ENCODE measurements at places on chromosomes 16 and 17.

- DNase-seq: no peak
Observed at GRCh38 chr16:50761267-50761666, 19.4 kb downstream of the CYLD start.

GRCh38 chr17:39563476-39563875, 44.2 kb downstream of the NEUROD2 start:
- DNase-seq: no peak

- DNase-seq: no peak
Observed at GRCh38 chr17:43987131-43988021, 17.0 kb upstream of the NAGS start.

- no peak for DNase-seq
Observed at GRCh38 chr16:59864981-59865666, 1131.0 kb upstream of the GOT2 start.

GRCh38 chr17:31448467-31449077, 57.1 kb downstream of the RAB11FIP4 start:
- DNase-seq: no peak

DNA sequence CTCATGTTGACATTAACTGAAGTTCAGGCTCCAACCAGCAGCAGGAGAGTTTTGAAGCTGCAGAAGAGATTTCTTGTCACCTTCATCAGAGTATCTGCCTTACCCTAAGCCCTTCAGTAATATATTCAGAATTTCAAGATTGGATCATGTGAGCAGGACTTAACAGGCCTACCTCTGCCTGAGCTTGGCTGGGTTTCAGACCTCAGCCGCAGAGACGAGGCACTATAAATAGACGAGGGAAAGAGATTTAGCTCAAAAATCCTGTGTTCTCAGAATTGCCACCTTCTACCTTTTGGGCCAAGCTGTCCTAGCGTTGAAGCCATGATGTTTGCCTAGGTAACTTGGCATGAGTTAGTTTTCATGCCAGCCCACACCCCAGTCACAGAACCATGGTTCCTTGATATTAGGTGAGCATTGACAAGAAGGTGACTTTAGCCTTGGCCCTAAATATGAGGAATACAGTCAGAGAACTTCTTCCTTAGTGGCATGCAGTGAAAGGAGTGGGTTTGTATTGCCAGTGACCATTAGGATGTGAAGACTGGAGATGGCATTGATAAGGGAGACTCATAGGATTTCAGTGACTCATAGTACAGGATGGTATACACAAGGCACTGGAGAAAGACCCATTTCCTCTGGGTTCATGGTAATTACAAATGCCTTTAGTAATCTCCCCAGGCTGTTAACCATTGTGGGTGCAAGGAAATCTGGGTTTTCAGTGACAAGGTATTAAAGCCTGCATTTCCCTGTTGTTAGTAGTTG, 224.3 kb downstream of the MSI2 start:
- no peak for DNase-seq

GRCh38 chr17:45578516-45579455, 88.3 kb upstream of the PLEKHM1 start:
- no peak for DNase-seq

- DNase-seq: no peak
Observed at GRCh38 chr16:48089053-48089792, 66.6 kb downstream of the ABCC12 start.

DNA sequence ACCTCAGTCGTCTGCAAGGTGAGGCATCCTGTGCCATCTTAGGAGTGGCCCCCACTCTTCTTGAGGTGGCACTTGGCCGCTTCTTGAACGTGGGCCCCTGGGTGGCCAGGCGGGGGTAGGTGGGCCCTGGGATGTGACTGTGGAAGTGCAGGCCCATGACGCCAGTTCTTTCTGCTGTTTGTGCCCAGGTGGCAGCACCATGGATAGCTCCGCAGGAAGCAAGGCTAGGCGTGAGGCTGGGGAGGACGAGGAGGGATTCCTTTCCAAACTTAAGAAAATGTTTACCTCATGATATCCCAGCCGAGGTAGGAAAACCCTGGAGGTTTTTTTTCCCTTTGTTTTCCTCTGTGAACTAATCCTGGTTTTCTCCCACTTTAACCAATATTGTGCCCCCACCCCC, 19.8 kb downstream of the NMRAL1 start:
- DNase-seq: no peak

GRCh38 chr17:34435182-34435928, 72.3 kb upstream of the CCL1 start:
- DNase-seq: no peak

GRCh38 chr16:87017371-87018012, 299.7 kb downstream of the C16orf95 start:
- DNase-seq: no peak

DNA sequence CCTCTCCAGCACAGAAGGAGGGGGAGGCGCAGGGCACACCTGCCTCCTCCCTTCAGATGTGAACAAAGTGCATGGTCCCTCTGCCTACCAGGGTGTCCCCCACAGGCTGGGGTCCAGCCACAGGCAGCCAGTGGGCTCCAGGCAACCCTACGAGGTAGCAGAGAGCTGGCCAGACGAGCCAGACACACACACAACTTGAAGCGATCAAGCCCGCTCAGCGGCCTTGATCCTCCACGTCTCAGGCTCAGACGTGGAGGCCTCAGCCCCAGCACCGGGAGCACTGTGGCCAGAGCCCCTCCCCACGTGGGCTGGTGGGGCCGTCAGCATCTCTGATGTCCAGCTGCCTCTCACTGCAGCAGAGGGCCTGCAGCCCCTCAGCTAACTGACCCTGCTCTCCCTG, 8.5 kb downstream of the MCRIP1 start:
- no peak for DNase-seq

GRCh38 chr16:66462912-66463311, 35.8 kb downstream of the BEAN1 start:
- no peak for DNase-seq

DNA sequence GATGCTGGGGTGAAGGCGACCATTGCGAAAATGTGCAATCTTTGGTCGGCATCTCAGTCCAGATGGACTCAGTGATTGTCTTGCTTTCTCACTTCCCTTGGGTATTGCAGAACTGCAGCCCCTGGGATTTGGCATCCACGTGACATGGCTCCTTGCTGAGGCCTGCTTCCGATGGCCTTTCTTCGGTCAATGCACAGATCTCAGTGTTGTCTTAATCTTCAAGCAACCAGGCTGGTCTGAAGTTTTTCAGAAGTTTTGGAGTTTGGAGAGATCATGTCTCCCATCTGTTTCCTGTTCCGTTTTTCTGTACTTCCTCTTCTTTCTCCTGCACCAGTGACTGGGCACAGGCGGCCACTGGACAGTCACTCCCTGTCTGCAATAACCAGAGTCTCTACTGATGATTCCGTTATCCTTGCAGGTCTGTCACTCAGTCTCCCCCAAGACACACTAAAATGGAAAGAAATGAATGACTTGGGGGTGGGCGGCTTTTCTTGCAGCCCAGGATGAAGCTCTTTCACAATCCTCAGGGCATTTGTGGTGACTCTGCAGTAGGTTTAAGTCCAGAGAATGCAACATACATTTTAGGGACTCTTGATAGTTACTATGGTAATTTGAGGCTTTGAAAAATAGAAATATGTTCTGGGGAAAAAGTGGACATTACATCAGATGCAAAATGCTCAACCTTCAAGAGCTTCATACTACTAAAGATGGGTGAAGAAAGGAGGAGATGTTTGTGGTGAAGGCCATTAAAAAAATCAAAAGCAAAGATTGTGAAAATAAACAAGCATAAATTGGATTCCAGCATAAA, 106.3 kb upstream of the ZFHX3 start:
- DNase-seq: no peak

DNA sequence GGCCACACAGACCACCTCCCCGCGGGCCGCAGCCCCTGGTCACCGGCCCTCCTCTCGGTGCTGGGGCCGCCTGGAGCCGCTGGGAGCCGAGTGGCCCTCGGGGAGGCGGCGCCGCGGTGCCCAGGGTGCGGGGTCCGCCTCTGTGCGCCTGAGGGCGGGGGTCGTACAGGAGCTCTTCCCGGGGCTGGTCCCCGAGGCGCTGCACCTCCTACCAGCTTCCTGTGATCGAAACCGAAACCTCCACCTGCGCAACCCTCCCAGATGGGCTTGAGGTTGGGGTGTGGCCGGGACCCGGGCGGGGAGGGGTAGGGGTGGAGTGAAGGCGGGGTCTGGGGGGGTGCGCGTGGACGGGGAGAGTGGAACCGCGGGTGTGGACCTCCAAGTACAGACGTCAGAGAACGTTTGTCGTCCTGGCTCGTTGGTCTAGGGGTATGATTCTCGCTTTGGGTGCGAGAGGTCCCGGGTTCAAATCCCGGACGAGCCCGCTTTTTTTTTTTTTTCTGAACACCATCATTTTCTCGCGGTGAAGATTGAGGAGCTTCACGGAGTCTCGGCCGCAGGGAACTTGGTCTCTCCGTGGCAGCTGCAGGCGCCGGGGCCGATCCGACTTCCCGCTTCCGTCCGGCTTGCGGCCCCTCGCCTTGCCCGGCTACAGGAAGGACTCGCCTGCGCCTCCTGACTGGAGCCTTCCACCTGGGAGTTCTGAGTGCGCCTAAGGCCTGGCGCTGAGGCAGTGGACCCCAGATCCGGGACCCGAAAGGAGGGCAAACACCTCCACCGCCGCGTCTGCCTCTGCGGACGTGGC, 23.9 kb downstream of the ZNF213 start:
- peak; percentile 98 for DNase-seq

DNA sequence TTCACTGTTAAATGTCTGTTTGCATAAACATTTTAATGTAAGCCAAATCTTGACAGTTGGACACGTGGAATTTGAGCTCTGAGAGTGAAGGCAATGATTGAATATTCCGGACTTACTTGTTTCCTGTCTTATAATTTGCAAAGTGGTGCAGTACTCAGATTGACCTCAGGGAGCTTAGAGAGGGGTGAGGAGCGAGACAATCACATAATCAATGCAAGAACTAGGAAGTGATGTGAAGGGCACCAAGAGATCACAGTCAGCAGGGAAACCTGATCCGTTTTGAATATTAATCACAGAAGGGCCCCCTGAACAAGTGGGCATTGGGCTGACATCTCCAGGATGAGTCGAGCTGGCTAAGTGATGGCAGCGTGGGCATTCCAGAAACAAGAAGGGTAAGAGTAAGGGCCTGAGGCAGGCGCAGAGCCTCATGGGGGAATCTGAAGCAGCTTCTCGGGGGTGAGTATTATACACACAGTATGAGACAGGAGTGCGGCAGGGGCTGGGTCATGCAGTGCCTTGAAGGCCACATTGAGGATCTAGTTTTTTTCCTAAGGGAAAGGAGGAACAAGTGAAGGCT, 26.1 kb downstream of the TEX2 start:
- no peak for DNase-seq

DNA sequence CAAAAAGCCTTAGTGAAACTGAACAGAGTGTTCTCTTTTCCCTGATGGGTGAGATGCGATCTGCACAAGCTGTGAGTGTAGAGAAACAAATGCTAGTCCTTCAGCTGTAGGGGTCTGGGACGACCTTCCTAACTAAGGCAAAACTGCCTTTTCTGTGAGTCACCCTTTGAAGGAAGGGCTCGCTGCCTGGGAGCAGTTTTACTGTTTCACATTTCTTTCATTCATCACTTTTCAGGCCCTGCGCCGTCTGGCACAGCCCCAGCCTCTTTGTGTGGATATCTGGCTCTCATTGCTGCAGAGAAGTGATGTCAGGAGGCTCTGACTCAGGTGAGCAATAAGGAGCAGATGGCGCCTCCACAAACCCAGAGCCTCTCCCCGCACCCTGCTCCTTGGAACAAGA, 57.4 kb downstream of the HS3ST3A1 start:
- DNase-seq: no peak

GRCh38 chr17:61005358-61005757, 327.7 kb downstream of the BCAS3 start:
- no peak for DNase-seq

DNA sequence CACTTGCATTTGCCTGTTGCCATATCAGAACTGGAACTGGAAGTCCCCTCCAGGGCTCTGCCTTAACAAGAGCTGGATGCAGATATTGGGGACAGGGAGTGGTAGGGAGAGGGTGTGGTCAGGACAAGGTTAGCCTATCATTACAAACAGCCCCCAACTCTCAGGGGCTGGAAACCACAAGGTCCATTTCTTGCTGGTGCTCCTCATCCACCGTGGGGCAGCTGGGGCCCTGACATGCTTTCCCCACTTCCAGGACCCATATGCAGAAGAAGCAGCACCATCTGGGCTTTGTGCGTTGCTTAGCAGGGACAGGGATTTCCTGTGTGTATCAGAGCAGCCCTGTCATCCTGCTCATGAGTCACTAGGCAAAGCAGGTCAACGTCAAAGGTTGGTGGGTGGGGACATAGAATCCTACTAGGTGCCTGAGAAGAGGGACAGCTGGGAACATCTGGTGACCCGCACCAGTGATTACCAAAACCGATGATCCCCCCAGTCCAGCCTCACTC, 26.9 kb downstream of the RGS9 start:
- DNase-seq: peak; percentile 31

GRCh38 chr17:50676065-50676975, 31.4 kb downstream of the ANKRD40 start:
- DNase-seq: no peak

GRCh38 chr16:59192551-59193199, 458.6 kb upstream of the GOT2 start:
- peak; percentile 3 for DNase-seq

- no peak for DNase-seq
Observed at GRCh38 chr17:40705584-40705983, 2.0 kb upstream of the KRT24 start.

DNA sequence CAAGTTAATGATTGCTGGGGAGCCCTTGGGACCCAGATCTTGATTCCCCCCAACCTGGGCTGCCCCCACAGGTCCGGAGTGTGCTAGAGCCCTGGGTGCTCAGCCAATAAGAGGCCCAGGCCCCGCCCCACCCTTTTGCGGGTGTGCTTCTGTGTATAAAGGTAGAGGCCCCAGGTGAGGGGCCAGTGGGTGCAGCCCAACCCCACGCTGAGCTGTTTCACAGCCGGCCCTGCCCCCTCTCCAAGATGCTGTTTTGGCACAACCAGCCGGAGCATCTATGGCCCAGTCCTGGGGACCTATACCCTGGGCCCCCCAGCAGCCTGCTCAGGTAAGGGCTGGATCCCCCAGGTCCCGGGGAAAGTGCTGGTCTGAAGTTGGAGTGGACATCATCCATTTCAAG, 11.8 kb upstream of the STAC2 start:
- no peak for DNase-seq

DNA sequence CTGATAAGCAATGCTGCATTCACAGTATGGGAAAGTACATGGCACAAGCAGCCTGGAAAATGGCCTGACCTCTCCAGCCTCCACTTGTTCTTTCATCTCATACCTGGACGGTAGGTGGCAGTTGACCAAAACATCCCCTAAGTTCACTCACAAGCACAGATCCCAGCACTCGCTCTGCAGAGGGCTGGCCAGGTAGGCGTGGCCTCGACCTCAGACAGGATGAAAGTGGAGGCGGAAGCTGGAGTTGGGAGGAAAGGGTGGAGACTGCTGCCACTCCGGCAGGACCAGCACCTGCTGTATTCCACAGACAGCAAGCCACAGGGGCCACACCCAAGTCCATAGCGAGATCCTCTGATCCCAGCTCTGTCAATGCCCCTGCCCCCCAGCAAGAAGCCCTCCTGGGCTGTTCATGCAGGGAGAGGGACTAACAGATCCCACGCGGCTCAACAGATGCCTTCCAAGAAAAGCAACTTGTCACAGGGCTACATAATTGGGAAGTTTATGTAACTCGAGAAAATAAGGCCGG, 31.3 kb downstream of the ZCCHC14 start:
- DNase-seq: no peak

All from stimulated activated CD4-positive, alpha-beta T cell treated with anti-CD3 and anti-CD28 coated beads, Interleukin-1b, Interleukin-23, amount 100 ng/mL, for 4 hours (primary cell).